ENCODE measurements at places on chromosomes 3 and 15.

GRCh38 chr3:152910966-152911365, 76.0 kb downstream of the P2RY1 start:
- DNase-seq: no peak

- DNase-seq: no peak
Observed at GRCh38 chr3:184377882-184378445, at the start of gene THPO. Gene THPO (minus strand): TSS chr3:184378207. CDS start chr3:184376259, 1,948 bp downstream.

DNA sequence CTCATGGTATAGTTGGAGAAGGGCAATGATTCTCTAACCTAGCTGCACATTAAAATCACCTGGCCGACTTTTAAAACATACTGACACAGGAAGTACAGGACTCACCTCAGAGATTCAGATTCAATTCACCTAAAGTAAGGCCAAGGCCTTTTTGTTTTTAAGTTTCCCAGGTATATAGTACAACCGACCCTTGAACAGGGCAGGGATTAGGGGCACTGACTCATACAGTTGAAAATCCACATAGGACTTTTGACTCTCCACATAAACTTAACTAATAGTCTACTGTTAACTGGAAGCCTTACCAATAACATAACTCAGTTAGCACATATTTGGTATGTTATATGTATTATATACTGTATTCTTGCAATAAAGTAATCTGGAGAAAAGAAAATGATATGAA, 129.5 kb upstream of the ABI3BP start:
- DNase-seq: no peak

DNA sequence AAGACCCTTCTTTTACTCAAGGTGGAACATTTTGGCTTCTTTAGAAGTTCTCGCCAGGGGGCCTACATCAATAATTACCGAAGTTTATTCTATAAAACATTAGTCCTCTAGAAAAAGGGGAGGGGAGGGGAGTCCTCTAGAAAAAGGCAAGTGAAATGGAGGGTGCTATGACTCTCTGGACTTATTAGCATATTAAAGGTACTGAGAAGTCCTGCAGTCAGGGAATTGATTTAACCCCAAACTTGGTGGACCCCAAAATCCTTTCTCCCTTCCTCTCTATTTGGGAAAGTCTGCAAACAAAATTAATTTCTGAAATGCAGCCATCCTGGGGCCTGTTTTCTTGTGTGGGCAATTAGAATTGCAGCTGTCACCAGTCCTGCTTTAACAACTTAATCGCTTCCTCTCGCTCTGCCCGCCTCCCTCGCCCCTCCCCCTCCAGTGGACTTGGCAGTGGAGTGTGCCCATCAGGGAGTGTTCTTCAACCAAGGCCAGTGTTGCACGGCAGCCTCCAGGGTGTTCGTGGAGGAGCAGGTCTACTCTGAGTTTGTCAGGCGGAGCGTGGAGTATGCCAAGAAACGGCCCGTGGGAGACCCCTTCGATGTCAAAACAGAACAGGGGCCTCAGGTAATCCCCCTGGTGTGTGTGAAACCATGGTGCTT, 18.9 kb upstream of the LRRK1 start:
- DNase-seq: no peak

Data from skeletal muscle cell (primary cell).